ENCODE measurements at places on chromosomes 3 and 15. TPM values are rescaled to one million over a fixed set of nuclear protein-coding genes. Genes with fewer than 3 reads are reported as not detected.
A peak's percentile ranks its signal among the peaks of the same experiment; 100 is the strongest.

GRCh38 chr15:40232625-40233070 is 6.2 kb upstream of the PAK6 start:
- DNase-seq: no peak

GRCh38 chr15:99507016-99507503 is 58.7 kb upstream of the MEF2A start:
- DNase-seq: no peak

Gene SIAH2
- total RNA-seq: 32.3 TPM

- DNase-seq: peak; percentile 26
These were observed 388.2 kb upstream of the AGTR1 start for GRCh38 chr3:148309390-148310035.

DNA sequence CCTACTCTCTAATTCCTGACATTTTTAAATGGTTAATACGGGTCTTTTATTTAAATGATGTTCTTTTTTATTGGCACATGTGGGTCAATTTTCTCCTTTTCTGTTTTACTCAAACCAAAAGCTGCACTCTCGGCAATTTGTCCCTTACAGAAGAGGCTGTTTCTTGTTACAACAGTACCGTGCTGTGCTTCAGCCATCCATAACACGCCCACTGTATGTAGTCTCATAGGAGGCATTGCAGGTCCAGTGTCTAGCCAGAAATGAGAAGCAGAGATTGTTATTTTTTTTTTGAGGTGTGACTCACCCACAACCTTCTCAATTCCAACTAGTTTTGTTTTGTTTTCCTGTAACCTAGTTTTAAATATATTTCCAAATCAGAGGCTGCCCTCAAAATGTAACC is 164.6 kb downstream of the GMNC start:
- no peak for DNase-seq

Data from activated CD8-positive, alpha-beta T cell treated with anti-CD3 and anti-CD28 coated beads, Interleukin-2, amount 10 ng/mL, durations not matched to agents 7 days and 5 days (primary cell).